Esophagus squamous epithelium (tissue), 5 donors: ENCODE measurements at places on chromosomes 7 and 10.

DNA sequence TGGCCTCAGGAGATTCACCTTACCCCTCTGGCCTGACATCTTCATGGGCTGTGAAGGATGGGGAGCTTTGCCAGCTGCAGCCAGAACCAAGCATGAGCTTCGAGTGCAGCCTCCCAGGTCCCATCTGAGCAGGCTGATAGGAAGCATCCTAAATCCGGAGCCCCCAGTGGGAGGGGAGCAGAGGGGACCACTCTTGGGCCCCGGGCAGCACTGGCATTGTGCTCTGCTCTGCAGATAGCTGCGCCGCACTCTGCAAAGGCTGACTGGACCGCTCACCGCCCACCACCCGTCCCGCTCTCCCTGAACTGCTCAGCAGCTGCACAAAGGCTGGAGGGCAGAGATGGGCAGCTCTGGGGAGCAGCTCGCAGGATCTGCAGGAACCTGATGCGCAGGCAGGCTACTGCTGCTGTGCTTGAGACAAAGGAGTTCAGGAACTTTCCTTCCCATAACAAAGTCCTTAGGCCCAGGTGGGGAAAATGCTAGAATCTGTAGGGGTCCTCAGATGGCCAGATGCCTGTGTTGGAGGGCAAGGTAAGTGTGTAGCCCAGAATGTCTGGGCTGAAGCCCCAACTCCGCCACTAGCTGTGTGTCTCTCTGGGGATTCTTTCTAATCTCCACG is 51.8 kb downstream of the ARHGAP22 start:
- H3K36me3 ChIP-seq: no peaks in the 10 kb centered on the region
- H3K4me1 ChIP-seq: no peaks in the 10 kb centered on the region
- H3K27ac ChIP-seq: no peak overlapping the region
- H3K27me3 ChIP-seq: no peaks in the 10 kb centered on the region
- DNase-seq: no peak

- no peak overlapping the region for H3K27ac ChIP-seq
- no peaks in the 10 kb centered on the region for H3K27me3 ChIP-seq
- no peaks in the 10 kb centered on the region for H3K4me1 ChIP-seq
Observed at GRCh38 chr10:75865413-75866299, 434.2 kb downstream of the LRMDA start.

DNA sequence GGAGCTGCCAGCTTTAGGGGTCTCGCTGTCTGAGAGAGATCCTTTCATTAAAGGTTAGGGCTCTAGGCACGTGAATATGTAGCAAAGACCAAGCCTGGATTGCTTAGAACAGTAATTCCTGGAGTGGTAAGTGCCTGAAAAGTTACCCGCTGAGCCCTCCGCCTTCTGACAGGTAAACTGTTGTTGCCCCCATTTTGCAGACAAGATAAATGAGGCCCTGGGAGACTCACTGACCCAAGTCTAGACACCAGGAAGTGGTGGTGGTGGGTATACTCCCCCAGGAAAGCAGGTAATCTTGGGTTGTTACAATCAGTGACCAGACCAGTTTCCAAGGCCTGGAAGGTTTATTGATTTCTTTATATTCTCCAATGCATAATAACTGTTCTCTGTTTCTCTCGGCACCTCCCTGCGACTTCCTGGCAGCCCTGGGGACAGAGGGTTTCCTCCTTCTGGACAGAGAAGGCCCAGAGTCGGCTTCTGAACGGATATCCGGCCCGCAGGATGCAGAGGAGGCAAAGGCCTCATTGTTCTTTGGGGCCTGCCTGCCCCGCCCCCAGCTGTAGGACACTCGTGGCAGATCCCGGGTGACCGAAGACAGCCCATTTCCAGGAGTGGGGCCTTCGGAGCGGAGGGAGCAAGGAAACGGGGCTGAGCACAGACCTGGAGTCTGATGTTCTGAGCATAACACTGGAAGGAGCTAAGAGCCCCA is 1.3 kb upstream of the GRK5 start:
- DNase-seq: no peak
- no peaks in the 10 kb centered on the region for H3K36me3 ChIP-seq
- no peaks in the 10 kb centered on the region for H3K27me3 ChIP-seq
- peaks cover 45% of the 10 kb centered on the region for H3K4me1 ChIP-seq
- peak overlapping the region; percentile 99 for H3K27ac ChIP-seq

GRCh38 chr7:50620433-50620832 is 55.2 kb upstream of the DDC start:
- no peaks in the 10 kb centered on the region for H3K4me1 ChIP-seq
- DNase-seq: no peak
- no peaks in the 10 kb centered on the region for H3K27me3 ChIP-seq
- no peaks in the 10 kb centered on the region for H3K36me3 ChIP-seq
- no peak overlapping the region for H3K27ac ChIP-seq

- no peak overlapping the region for H3K27ac ChIP-seq
- DNase-seq: no peak
- no peaks in the 10 kb centered on the region for H3K36me3 ChIP-seq
- no peaks in the 10 kb centered on the region for H3K4me1 ChIP-seq
Observed at GRCh38 chr7:794671-795329, 37.5 kb upstream of the SUN1 start.

GRCh38 chr7:143239813-143240212 is 18.0 kb downstream of the TAS2R40 start:
- no peak overlapping the region for H3K27ac ChIP-seq
- H3K4me3 ChIP-seq: no peak overlapping the region
- H3K36me3 ChIP-seq: no peaks in the 10 kb centered on the region
